Nephron progenitor cell (in vitro differentiated cells): ENCODE measurements at places on chromosomes 7 and 10.

DNA sequence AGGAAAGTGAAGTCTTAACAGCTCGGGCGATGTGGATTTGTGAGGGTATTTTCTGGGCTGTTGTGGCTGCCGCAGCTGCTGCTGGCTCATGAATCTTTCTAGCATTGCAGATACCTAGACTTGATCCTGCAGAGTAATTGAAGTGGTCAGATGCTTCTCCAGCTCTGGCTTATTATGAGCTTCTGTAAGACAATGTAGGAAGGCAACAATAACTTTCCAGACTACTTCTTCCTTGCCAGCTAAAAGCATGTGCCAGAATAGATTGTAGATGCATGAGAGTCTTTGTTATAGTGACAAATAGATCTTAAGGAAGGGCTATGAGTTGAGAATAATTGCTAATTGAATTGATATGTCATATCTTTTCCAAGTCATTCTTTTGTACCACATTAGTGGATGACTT, 461.4 kb upstream of the POT1 start:
- DNase-seq: no peak

- DNase-seq: peak; percentile 51
These were observed 158.0 kb upstream of the ITGB1 start for GRCh38 chr10:33115738-33116719.

GRCh38 chr10:3132036-3133025, 40.3 kb downstream of the PITRM1 start:
- DNase-seq: no peak

DNA sequence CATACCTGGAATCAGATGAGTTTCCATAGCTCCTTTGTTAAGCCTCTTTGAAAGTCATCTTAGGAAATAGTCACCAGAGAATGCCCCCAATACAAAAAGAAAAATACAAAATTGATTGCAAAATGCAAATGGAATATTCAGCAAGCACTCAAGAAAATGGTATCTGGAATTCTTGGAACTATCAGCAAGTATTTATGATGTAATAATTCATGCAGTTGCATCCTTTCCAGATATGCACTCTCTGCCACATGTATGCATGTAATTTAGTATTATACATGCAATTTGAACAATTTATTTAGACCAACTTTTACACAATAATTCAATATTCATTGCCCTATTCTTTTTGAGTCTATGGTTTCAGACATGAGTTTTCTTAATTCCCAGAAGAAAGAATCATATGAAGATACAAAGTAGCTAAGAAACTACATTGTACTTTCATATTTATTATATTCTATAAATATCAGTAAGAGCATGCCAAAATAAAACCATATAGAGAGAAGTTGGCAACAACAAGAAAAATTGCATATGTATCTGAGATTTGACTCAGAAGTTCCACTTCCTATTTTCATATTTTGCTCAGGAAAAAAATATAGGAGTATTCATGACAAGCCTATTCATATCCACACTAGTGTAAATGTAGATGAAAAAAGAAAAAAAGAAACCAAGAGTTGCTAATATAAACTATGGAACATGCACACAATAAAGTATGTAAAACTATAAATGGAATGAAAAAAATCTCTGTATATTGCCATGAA, 338.5 kb downstream of the SEMA3D start:
- DNase-seq: no peak

- DNase-seq: no peak
These were observed 18.0 kb upstream of the SLF2 start for GRCh38 chr10:100894589-100895294.

- DNase-seq: no peak
These were observed 63.0 kb downstream of the INSIG1 start for GRCh38 chr7:155360495-155361345.

- DNase-seq: peak; percentile 83
These were observed at the start of gene ADARB2 for GRCh38 chr10:1737222-1738061. Gene ADARB2 (minus strand): TSS chr10:1737525.

DNA sequence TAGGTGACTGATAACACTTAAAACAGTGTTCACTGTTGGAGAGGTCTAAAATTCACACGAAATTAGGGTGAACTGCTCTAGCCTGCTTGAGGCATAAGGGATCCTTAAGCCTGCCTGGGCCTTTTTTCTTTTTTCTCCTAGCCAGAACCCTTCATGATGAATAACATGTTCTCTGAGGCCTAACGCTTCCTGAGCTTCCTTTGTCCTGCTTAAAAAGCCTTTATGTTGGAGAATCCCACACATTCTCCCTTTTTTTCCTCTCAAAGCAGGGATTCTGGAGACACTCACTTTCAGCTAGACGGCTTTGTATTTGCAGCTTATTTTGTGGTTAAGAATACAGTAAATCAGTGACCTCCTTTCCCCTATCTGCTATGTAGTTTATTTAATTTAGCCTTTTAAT, 354.7 kb upstream of the PHF14 start:
- DNase-seq: no peak

DNA sequence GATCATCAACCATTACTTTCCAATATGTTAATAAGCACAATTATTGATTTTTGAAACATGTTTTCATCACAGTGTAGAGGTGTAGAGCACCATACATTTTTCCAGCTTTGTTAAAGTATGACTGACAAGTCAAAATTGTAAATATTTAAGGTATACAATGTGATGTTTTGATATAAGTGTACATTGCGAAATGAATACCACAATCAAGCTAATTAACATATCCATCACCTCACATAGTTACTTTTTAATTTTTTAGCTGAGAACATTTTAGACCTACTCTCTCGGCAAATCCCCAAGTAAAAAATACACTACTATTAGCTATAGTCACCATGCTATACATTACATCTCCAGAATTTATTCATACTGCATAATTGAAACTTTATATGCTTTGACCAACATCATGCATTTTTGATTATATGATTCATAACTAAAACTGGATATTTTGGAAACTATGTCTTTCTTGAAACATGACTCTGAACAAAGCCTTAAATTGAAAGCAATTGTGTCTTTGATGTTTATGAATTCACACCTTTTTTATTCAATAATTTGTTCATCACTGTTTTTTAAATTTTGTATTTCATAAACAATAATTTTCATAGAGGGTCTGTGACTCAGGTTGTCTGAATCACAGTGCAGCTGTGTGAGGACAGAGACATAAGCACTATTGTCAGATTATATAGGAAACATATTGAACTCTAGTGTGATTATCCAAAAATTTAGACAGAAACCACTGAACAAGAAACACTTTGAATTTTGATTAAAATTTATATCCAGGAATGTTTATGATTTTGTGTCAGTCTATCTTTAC, 486.1 kb downstream of the SEMA3D start:
- no peak for DNase-seq

DNA sequence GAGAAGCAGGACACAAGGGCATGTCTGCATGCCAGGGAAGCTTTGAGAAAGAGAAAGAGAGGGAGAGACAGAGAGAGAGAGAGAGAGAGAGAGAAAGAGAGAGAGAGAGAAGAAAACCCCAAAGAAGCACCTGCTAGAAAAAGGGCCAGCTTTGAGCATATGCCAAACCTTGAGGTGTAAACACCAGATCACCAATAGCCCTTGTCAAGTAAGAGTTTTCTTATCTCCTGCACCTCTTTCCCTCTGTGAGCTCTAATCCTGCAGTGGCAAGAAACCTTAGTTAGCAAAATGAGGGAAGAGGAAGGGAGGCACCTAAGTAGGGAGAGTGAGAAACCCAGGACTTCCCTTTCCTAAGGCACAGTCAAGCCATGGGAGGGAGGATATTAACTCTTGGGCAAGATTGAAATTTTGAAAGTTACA, 11.3 kb upstream of the TRDMT1 start:
- DNase-seq: no peak

- DNase-seq: no peak
These were observed 196.2 kb downstream of the BAMBI start for GRCh38 chr10:28873540-28873939.
